ENCODE measurements at places on chromosomes 6 and 20. TPM values are rescaled to one million over a fixed set of nuclear protein-coding genes. Genes with fewer than 3 reads are reported as not detected.

- DNase-seq: no peak
Observed at GRCh38 chr6:111192911-111193555, 105.7 kb downstream of the SLC16A10 start.

DNA sequence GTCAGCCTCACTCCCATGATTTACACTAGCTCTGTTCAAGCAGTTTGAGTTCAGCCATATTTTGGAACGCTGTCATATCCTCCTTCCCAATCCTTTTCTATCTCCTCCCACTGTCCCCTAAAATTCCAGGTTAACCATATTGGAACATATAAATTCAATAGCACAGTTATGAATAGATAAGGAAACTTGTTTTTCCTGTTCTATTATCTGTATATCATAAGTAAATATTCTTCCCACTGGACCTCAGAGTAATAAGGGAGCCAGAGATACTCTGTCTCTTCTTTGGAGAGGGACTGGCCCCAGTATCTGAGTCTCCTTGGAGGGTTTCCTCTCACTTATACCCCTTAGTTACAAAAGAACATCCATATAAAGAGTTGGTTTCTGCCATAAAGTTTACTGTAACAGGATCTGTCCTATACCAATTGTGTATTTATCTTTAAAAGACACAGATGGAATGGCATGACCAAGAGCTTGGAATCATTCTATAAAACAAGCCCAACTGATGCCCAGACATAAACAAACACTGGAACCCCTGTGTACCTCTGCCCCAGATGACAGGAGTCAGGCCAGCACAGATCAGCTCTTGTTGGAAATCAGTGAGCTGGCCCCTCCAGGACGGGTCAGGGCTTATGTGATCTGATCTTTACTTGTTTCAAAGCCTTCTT is 67.1 kb downstream of the EPB41L2 start:
- no peak for DNase-seq

GRCh38 chr20:10987651-10988383 is 314.0 kb upstream of the JAG1 start:
- no peak for DNase-seq

WFDC11 gene
- total RNA-seq: not detected

- DNase-seq: no peak
Observed at GRCh38 chr6:3769610-3770009, 18.1 kb upstream of the PXDC1 start.

HTR1E gene
- not detected for total RNA-seq

- no peak for DNase-seq
Observed at GRCh38 chr6:53241938-53242337, 93.3 kb upstream of the GCM1 start.

CLPSL2 gene
- not detected for total RNA-seq

DNA sequence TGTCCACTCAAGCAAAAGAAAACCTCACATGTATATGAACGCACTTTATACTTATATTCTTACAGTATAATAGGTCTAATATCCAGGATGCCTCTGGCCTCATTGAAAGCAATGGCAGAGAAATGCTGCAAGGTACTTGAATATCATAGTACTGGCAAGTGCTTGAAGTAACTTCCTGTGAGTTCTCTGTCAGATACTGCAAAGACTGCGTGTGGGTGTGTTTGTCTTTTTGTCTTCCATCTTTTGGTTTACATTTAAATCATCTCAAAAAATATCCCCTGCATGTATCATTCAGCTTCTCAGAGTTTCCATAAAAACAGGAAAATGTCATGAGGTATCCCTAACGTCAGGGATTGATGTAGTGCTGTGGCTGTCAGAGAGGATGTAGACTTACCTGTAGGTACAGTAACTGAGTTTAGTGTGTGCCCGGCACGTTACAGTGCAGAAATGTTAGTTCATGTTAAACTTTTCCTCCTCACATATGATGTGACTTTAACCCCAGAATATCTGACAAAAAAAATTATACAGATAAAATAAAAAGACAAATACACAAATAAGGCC is 184.3 kb downstream of the DST start:
- DNase-seq: no peak

DNA sequence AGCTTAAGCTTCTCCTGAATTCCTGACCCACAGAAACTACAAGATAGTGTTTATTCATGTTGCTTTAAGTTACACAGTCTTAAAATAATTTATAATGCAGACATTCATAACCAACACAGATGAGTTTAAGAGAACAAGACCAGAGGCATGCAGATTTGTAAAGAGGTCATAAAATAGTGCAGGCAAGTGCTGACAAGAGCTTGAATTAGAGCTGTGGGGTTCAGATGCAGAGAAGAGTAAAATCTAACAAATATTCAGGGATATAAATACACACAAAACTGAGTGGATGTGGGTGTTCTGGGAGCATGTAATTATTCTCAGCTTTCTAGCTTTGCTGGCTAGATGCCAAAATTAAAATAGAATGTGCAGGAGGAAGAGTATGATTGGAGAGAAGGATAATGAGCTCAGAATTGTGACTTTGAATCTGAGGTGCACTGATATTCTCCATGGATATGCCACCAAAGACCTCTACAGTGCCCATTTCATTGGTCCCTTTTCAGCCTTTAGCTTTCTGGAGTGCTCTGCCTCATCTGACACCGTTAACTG is 291.9 kb upstream of the SGK1 start:
- DNase-seq: no peak

GRCh38 chr6:84641076-84641475 is 123.3 kb downstream of the TBX18 start:
- DNase-seq: no peak

- no peak for DNase-seq
Observed at GRCh38 chr6:7954477-7955200, 44.1 kb upstream of the TXNDC5 start.

MICB gene
- total RNA-seq: 3.8 TPM

GRCh38 chr6:56244089-56244488 is 3.3 kb downstream of the COL21A1 start:
- DNase-seq: no peak

GRCh38 chr6:76026101-76026500 is 46.4 kb downstream of the IMPG1 start:
- DNase-seq: no peak

CTCFL gene
- total RNA-seq: not detected

DNA sequence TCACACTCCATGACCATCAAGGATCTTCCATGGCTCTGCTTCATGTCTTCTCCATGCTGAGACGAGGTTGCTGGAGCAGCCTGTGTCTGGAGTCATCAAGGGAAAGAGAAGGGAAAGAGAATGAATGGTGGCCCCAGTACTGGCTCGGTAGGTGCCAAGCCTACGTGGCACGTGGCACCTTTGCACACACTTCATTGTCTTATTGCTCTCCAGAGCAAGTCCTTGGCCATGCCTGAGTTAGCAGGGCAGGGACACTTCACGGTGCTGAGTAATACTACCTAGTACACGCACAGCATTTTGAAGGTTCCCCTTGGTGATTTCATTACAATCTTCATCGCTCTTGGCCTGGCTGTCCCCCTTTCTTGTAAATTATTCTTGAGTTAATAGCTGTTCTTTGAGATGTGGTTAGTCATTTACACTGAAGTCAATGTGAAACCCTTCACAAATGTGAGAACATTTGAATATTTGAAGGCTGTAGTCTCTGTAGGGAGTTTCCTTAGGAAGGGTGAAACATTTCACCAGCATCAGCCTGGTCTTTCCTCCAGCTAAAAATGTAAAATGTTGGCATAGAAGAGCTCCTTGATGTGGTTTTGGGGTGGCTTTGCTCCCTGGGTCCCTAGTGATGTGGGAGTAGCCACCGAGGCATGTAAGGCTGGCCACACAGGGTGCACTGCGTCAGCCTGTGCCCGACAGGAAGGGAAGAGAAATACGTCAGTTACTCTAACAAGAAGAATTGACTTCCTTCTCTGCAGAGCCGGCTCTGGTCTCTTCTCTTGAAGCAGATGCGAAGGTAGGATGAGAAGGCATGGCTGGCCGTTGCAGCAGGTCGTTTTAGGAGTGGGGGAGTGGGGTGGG is at the start of gene SYTL3:
Gene SYTL3 (plus strand): TSS at position 766 of the 855 bp plus-strand sequence. CDS start 13,215 bp downstream, outside the sequence.
- DNase-seq: peak; percentile 76

DNA sequence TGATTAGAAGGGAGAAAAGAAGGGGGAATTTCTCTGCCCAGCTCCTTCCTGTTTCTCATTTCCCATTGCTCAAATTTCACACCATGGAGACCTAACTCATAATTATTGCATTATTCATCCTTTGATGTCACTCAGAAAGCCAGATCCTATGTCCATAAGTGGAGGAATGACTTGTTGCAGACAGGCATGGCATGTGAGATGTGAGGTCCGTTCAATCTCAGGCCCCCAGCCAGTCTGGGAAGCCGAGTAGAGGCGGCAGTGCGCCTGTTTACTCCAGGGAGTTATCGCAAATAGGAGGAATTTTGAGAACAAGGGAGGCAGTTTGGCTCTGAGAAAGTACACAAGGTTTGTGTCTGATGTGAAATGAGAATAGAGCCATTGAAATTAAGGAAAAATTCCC is 26.9 kb upstream of the MOCS1 start:
- no peak for DNase-seq

GRCh38 chr6:41937472-41937860 is 4.1 kb downstream of the CCND3 start:
- no peak for DNase-seq

- no peak for DNase-seq
Observed at GRCh38 chr6:6918216-6918983, 189.4 kb upstream of the RREB1 start.

- DNase-seq: no peak
Observed at GRCh38 chr6:89938014-89938413, 43.7 kb downstream of the GJA10 start.

- no peak for DNase-seq
Observed at GRCh38 chr20:10792291-10792690, 118.5 kb upstream of the JAG1 start.

CRISP2 gene
- total RNA-seq: not detected

GRCh38 chr6:138410972-138411880 is 7.2 kb downstream of the HEBP2 start:
- DNase-seq: no peak

ADGB gene
- 4.3 TPM for total RNA-seq

- no peak for DNase-seq
Observed at GRCh38 chr6:132788658-132789395, 9.6 kb downstream of the SLC18B1 start.

DNA sequence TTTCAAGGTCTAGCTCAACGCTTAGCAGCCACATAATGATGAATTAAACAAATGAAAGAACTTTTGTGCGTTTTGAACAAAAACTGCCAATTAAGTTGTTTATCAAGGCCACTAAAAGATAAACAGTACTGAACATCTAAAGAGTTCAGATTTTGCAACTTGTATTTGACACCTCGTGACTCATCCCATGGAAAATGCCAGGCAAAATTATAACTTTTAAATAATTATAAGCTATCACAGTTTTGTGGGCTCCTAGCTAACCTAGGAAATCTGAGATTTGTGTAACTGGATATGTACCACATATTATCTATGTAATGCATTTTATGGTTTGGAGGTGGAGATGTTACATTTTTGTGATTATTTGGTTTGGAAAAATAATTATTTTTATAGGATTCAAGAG is 9.6 kb upstream of the BAG2 start:
- DNase-seq: no peak

- DNase-seq: no peak
Observed at GRCh38 chr6:56231827-56232226, 15.6 kb downstream of the COL21A1 start.

UFL1 gene
- 5.2 TPM for total RNA-seq

GRCh38 chr6:161750686-161751085 is 476.8 kb upstream of the AGPAT4 start:
- DNase-seq: no peak

AFG1L gene
- total RNA-seq: 3.8 TPM

GRCh38 chr6:167501831-167502385 is 177.0 kb downstream of the TTLL2 start:
- peak; percentile 69 for DNase-seq

SLC32A1 gene
- total RNA-seq: not detected

DNA sequence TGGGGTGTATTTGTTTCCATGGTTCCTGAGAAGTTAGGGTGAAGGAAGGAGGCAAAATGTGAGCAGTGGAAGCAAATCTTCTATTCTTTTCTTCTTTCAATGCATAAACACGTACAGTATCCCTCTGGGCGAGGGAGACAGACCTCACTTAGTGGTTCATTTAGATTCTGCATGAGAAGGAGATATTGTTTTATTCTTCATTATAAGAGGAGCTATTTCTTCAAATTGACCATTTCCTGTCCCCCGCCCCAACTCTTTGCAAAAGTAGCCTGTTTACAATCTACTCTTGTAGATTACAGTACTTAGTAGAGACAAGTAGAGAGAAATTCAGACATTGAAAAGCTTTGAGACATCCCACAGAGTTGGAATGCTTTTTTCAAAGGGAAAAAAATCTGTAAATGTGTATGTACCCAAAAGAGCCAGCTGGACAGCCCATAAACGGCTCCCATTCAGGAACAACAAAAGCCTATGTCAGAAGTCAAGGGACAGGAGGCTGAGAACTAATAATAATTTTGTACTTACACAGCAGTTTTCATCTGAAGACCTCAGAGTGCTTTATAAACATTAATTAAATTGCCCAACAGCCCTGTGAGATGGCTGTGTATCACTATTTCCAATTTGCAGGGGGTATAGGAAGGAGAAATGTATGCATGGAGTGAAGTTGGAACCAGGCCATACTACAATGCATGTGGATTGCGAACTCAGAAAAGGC is 23.9 kb downstream of the CD83 start:
- no peak for DNase-seq

- DNase-seq: no peak
Observed at GRCh38 chr6:73984571-73985210, 288.7 kb downstream of the CD109 start.

VSX1 gene
- not detected for total RNA-seq

DNA sequence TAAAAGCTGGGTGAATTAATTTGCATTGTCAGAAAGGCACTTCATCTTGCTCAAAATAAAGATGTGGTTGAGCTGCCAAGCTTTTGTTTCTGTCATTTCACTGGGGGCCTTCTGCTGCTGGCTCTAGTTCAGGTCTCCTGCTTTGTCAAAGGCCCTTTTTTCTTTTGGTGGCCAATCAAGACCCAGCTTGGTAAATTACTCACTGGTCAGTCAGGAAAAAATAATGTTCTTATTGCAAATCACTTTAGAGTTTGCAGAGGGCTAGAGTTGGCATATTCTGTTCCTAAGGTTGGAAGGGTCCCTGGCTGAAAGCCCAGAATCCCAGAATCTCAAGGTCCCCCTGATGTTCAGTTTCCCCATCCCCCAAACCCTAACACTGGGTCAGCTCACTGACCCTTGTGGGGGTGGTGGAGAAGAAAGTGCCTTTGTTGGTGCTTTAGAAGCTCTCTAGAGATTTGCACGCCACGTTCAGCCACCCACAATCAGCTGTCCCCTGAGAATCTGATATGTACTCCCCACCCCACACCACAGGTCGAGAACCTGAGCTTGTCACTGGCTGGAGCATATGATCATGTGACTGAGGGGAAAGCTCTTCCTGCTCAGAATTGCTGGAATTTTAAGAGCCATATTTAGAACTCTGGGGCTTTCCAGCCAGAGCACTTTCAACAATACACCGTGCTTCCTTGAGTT is 21.7 kb upstream of the BNIP5 start:
- no peak for DNase-seq

- DNase-seq: no peak
Observed at GRCh38 chr6:127971945-127972391, 71.1 kb upstream of the THEMIS start.

All from transverse colon (tissue), 4 donors.